ENCODE measurements at places on chromosomes 5 and 9.

DNA sequence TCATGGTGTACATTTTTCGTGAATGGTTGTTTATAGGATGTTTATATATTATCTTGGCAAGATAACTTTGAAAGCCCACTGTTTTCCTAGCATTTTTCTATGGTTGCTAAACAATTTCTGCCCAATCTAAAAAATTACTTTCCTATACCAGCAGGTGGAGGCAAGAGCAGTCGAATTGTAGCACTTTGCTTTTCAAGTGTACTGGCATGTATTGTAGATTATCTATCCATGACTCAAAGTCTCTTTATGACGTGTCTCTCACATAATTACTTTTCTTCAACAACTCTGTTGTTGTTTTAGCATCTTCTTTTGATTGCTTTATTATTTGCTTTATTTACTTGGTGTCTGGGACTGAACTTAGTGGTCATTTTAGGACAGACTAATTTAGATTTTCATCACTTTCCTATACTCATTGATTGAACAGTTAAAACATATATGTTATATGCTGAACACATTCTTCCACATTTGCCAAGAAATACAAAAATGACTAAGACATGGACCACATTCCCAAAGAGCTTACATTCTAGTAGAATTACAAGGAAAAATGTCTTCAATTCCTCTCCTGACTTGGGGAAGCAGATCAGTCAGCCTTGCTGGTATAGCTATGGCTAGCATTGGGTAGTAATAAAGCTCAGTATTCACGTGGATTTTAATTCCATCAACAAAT lies 20.7 kb downstream of the NLN start:
- DNase-seq, result no peak

GRCh38 chr5:102243213-102243612 lies 52.9 kb downstream of the SLCO4C1 start:
- no peak for DNase-seq

DNA sequence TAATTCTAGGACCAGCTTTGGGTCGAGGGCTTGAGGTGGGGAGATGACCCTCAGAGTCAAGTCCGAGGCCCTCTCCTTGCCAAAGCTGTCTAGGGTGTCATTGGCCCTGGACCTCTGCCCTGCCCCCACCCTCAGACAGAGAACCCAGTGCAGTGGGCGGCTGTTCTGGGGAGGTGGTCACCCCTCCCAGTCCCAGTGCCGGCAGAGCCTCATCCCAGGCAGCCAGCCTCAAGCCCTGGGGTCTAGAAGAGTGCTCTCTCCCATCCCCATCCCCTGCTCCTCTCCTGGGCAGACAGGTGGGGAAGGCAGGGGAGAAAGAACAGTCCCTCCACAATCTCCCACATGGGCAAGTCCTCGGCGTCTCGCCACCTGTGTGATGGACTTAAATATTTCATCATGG lies 7.0 kb downstream of the NTNG2 start:
- DNase-seq, result no peak

GRCh38 chr9:27933210-27934025 lies 360.1 kb upstream of the C9orf72 start:
- DNase-seq, result no peak

DNA sequence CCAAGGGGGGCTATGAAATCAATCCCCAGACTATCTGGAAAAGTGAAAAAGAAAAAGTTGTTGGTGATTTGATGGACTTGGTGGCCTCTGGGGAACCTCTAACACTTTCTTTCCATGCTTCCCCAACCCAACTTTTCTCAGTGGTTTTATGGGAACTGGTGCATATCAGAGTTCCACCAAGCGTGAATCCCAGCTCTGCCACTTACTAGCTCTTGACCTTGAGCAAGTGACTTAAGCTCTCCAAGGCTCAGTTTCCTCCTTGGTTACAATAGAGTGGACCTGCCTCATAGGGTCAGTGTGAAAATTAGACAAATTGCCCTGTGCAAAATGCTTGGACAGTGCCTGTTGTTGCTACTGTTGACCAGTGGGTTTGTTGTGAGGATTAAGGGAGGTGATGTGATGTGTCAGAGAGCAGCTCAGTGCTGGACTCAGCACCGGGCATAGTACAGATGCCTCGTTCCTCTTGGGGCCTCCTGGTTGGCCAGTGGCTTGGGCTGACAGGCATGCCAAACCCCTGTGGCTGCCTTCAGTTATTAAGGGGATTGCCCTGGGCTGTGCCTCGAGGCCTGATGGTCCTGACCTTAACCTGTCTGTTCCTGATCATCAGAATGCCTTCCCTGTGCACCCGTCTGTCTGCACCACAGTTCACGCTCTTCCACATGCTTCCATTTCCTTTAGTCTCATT lies 49.3 kb downstream of the COL15A1 start:
- DNase-seq, result no peak

DNA sequence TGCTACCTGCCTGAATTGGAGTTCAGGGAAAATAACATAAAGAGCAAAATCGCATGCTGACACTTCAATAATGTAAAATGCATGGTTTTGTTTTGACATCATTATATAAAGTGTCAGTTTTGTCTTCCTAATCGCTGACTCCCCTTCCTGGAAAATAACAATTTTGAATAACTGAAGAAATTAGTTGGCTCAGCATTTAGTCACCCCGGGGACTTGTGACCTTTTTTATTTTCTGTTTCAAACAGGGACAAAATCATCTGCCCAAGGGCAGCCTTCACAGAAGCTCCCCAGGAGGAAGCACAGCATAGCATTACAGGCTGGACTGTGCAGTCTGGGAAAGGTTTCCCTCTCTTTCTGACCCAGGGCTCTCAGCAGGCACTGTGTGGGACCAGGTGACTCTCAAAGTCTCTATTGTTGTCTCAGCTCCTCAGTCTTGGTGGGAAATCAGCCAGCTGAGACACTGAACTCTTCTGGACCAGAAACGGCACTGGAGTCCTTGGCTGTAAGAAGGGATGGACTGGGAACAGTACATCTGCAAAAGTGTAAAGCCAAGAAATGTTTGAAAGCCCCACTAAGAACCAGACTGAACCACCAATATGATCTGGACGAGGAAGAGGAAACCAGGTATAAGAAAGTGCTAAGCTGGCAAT lies 671.3 kb upstream of the KLF4 start:
- no peak for DNase-seq

- DNase-seq, result no peak
These were observed 215.0 kb downstream of the SEMA6A start for GRCh38 chr5:116359592-116359991.

DNA sequence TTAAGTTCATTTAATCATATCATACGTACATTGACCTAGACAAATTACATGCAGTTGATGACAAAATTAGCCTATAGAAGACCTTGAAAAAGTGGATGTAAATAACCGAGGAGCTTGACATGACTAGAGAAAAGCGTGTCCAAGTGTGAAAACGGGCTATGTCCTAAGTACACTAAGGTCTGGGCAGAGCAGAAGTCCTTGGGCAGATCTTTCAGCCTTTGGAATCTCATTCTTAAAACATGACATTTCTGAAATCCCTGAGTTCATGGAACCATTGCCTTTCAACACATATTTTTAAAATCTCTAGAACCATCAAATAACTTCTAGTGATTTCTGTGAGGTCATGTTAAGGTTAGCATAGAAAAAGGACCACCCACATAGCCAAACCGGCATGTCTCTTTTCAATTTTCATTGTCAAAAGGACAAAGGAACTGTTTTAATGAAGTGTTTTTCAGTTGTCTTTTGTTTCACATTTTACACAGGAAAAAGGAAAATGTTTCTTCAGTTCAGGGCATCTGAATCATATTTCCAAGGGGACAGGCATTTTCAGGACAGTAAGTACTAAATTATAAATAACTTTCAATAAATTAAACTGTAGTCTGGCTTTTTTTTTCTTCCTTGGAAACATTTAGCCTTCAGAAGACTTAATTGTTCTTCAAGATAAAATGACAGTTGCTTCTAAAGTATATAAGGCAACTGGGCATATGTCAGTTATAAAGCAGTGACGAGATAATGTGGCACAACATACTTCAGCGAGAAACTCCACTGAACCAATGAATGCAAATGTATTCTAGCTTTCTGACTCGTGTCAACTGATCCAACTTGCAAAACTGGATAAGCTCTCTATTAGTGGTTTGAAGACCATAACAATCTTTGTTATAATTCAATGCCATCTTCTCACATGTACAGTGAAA lies 416.8 kb downstream of the NFIB start:
- DNase-seq, result no peak

DNA sequence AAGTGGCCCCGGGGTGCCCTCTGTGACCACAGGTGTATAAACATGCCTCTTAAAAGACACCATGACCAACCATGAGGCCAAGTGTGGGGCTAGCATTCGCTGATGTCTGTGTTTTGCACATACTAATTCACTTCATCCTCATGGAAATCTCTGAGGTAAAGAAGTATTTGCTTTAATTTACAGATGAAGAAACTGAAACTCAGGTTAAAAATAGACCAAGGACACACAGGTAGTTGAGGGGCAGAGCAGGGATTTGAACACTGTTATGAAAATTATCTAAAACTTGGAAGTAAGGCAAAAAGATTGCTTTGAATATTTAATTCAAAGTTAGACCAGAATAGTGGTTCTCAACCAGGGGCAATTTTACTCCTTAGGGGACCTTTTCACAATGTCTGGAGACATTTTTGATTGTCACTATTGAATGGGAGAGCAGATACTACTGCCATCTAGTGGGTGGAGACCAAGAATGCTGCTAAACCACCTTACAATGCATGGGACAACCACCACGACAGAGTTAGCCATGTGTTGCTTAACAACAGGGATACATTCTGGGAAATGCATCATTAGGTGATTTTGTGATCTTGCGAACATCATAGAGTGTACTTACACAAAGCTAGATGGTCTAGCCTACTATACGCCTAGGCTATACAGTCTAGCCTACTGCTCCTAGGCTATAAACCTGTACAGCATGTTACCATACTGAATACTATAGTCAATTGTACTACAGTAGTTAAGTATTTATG lies 8.0 kb upstream of the FXN start:
- DNase-seq, result no peak

DNA sequence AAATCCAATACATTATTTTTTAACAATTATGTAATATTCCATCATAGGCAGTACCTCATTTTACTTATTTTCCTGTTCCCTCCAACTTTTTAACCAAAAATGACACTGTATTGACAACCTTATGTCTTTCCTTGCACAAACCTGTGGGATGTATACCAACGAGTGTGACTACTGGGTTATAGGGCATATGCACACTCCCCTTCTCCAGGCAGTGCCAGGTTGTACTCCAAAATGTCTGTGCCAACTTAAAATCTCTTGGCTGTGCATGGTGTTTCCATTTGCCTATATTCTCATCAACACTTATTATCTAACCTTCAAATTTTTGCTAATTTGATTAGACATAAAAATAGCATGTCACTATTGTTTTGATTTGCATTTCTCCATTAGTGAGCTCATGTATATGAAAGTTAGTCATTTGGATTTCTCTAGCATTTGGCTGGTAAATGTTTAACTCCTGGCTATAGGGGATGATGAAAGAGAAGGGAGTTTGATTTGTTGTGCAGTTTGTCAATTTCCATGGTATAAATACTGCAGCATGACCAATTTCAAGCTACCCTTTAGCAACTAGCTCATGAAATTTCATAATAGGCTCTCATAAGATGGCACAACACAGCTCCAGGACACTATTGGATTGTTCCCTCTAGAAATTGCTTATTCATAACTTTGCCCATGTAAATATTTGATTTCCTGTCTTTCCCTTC lies 129.9 kb downstream of the BAAT start:
- DNase-seq, result no peak

- no peak for DNase-seq
These were observed 23.0 kb upstream of the GOLM1 start for GRCh38 chr9:86122311-86122710.

DNA sequence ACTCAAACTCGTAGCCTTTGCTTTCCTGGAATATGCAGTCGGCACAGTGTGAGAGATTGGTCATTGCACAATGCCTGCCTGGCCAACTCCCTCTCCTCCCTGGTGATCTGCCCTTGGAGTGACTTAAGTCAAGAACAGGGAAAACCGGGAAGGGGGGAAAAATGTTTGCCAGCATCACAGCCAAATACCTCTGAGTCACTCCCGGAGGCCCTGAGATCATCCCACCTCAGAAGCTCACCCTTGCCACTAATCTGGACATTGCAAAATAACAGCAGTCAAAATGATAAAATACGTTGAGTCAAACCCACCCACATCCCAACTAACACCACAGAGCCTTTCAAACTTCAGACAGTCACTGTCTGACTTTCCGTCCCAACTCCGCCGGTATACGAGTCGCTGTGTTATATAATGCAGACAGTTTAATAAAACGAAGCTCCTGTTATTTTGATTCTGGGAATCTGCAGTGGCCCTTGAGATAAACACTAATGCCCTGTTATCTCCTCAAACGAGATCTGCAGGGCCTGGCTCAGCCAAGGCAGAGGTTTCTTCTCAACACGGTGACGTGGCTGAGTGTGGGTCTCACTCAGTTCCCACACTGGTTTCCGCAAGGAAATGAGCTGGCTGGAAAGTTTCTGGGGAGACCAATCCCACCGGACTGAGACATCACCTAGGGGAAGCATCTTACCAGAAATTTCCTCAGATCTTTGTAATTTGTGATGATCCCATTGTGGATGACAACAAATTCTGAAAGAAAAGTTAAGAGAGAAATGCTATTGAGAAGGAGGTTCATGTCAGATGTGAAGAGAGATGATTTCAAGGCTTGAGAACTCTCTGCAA lies 22.1 kb downstream of the GFPT2 start:
- DNase-seq, result no peak

GRCh38 chr9:104025945-104026344 lies 68.2 kb upstream of the SMC2 start:
- no peak for DNase-seq

- DNase-seq, result no peak
These were observed 4.0 kb downstream of the MAT2B start for GRCh38 chr5:163509291-163509951.

- DNase-seq, result no peak
These were observed 245.7 kb upstream of the IRX1 start for GRCh38 chr5:3349704-3350565.

DNA sequence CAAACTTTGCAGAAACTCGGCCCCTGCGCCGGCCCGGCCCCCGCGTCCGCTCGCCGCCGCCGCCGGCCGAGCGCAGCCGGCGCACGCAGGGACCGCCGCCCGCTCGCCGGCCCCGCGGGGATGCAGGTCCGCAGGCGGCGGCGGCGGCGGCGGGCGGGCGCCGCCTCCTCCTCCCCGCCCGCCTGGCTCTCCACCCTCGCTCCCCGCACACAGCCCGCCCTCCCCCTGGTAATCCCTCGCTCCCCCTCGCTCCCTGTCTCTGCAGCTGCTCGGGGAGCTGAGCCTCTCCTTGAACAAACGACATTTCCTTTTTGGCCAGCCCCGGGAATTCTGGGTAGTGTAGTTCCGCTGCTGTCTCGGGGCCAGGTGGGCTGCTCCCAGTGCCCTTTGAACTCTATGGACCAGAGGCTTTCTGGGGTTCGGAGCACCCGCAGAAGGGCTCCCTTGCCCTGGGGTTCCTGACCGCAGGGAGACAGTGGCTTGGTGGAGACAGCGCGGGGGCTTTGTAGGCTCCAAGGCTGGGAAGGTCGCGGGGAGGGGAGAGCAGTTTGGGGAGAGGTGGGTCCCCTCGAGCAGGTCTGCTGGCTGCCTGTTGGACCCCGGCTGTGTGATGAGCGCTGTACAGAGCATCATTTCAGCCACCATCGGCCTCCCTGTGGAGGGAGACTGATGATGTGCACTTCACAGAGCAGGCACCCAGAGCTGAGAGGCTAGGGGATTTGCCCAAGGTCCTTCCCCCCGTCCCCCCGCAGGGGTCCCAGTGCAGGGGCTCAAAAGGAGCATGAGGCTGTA lies 1.8 kb upstream of the FAM78A start:
- DNase-seq, result peak; percentile 81
